A549 treated with GW870086 at 1 μM for 4 hours (cell line): ENCODE measurements at places on chromosomes 5 and 9. TPM values are rescaled to one million over a fixed set of nuclear protein-coding genes. Genes with fewer than 3 reads are reported as not detected.

F2RL2 gene
- 3.4 to 3.7 TPM (median 3.5 TPM) in 5 replicates for total RNA-seq

KCNN2 gene
- total RNA-seq: 0.14 to 0.22 TPM (median 0.17 TPM) in 3 of 5 replicates, not detected in the others

ANKRD20A1 gene
- 0.51 to 1.5 TPM (median 1.1 TPM) in 5 replicates for total RNA-seq

SHB gene
- total RNA-seq: 37.8 to 54.5 TPM (median 52.7 TPM) in 5 replicates

C9orf85 gene
- total RNA-seq: 11.7 to 15.7 TPM (median 15.0 TPM) in 5 replicates

SAPCD2 gene
- 14.8 to 25.2 TPM (median 21.9 TPM) in 5 replicates for total RNA-seq

RLN2 gene
- 0.17 to 0.39 TPM (median 0.39 TPM) in 3 of 5 replicates, not detected in the others for total RNA-seq

DNAH5 gene
- 0.88 to 1.8 TPM (median 1.5 TPM) in 5 replicates for total RNA-seq

CATSPER3 gene
- 0.19 to 0.50 TPM (median 0.37 TPM) in 5 replicates for total RNA-seq

TAF11L10 gene
- total RNA-seq: not detected in 5 replicates

FIBCD1 gene
- 11.5 to 18.2 TPM (median 15.7 TPM) in 5 replicates for total RNA-seq
